Midbrain (tissue), 1 donor: ENCODE measurements at places on chromosomes 5 and 9.

DNA sequence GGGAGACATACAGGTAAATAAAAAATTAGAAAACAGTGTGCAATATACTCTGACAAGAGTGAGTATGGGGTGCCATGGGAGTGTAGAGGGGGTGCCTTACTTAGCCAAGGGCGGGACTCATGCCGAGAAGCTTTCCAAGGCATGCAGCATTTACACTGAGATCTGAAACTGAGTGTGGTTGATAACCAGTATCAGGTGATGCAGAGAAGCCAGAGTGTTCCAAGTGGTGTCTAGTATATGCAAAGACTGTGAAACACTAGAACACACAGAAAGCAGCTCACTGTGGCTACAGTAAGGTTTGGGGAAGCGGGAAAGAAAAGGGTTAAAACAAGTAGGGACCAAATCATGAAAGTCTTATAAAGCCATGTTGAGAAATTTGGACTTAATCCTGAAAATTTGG, 30.5 kb upstream of the ERBIN start:
- DNase-seq = no peak

DNA sequence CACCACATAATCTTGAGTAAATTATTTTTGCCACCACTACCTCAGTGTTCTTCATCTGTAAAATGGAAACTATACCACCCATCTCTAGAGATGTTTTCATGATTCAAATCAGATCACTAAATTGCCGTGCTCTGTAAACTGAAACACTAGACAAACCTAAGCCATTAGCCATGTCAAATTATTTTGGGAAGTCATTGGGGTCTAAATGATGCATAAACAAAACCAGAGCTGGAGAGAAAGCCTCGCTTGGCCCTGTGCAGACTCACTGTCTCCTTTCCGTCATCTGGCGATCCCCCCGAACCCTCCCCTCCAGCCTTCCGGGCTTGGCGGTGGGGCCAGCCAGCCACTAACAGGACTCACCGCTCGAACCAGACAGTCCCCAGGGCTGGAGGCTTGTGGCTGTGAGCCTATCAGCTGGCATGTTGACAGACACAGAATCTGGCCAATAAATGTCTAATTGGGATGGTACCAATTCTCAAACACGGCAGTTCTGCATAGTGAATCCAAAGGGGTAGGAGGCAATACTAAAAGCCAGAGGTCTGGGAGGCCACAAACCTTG, 256.5 kb downstream of the SEC61B start:
- no peak for DNase-seq

GRCh38 chr9:462606-463005, 247.9 kb downstream of the DOCK8 start:
- DNase-seq = no peak

DNA sequence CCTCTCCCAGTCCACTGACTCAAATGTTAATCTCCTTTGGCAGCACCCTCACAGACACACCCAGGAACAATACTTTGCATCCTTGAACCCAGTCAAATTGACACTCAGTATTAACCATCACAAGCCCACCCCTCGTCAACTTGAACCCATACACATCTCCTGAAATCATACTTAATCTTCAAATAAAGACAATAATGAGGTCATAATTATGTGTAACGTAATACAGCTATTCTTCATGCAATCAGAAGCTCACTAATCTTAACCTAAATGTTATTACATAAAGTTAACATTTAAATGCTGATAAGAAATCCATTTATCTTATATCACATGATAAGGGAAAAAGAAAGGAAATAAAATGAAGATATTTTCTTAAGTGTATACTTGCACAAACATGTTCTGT, 65.2 kb downstream of the PPIC start:
- DNase-seq = no peak

DNA sequence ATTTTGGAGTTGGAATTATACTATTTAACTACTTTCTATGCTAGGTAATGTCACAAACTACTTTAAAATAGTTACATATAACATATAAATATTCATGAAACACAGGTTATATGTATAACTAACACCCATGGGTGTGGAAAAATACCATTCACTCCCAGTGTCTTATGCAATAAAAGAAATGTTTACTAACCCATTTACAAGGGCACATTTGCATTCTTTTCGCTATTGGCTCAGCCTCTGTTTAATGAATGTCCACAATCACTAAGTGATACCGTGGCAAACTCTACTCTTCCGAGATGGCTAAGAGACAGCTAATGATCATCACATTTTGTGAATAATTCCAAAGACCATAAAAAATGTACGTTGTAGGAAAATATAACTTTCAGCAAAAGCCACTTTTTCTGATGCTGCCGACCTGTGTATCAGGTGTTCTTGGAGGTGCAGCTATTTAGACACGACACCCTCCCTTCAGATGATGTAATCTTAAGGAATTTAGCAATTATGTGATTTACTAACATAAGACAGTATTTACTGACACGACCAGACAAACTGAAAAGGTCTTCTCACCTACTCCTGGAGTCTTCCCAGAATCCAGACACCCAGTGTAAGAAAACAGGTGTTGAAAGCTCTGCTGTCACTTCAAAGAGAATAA, 121.7 kb upstream of the FAM120A start:
- no peak for DNase-seq

DNA sequence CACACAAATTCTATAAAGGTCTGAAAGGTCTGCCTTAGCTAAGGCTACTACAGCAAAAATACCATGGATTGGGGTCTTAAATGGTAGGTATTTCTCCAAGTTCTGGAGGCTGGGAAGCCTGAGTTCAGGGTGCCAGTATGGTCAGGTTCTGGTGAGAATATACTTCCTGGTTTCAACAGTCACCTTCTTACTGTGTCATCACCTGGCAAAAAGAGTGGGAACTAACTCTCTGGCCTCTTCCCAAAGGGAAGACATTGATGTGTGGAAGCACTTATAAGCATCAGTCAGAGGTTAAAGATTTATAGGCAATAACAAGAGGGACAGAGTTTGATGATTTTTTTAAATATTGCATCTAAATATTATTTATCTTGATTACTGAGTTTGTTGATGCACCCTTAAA, 53.0 kb downstream of the ZNF622 start:
- no peak for DNase-seq
